ENCODE measurements at places on chromosomes 2 and 18. TPM values are rescaled to one million over a fixed set of nuclear protein-coding genes. Genes with fewer than 3 reads are reported as not detected.

GREB1L gene
- 1.4 TPM for total RNA-seq

PSTPIP2 gene
- 8.9 TPM for total RNA-seq

IL1F10 gene
- total RNA-seq = not detected

KCNK3 gene
- total RNA-seq = 0.53 TPM

C1QL2 gene
- not detected for total RNA-seq

RTP5 gene
- not detected for total RNA-seq

MYOM1 gene
- 0.15 TPM for total RNA-seq

HAAO gene
- not detected for total RNA-seq

ELP2 gene
- 58.1 TPM for total RNA-seq

GALNT14 gene
- total RNA-seq = 10.4 TPM

CPO gene
- 0.48 TPM for total RNA-seq

TUBA3E gene
- total RNA-seq = not detected

NT5C1B gene
- total RNA-seq = not detected

ARHGAP28 gene
- 16.5 TPM for total RNA-seq

PFN4 gene
- 2.7 TPM for total RNA-seq

UGT1A8 gene
- not detected for total RNA-seq

SPP2 gene
- not detected for total RNA-seq

ANKRD30BL gene
- total RNA-seq = not detected

SIX2 gene
- 1.8 TPM for total RNA-seq

C2orf81 gene
- total RNA-seq = 0.34 TPM

ZNF512 gene
- total RNA-seq = 18.8 TPM

PPP1CB gene
- total RNA-seq = 101 TPM

ALPG gene
- total RNA-seq = not detected

TMEM198 gene
- 0.29 TPM for total RNA-seq

SP140L gene
- total RNA-seq = 34.2 TPM

LINC00305 gene
- 2.6 TPM for total RNA-seq
